ENCODE measurements at places on chromosomes 5 and 9. TPM values are rescaled to one million over a fixed set of nuclear protein-coding genes. Genes with fewer than 3 reads are reported as not detected.

GRCh38 chr5:133627180-133627579, 14.8 kb upstream of the FSTL4 start:
- DNase-seq: no peak

DNA sequence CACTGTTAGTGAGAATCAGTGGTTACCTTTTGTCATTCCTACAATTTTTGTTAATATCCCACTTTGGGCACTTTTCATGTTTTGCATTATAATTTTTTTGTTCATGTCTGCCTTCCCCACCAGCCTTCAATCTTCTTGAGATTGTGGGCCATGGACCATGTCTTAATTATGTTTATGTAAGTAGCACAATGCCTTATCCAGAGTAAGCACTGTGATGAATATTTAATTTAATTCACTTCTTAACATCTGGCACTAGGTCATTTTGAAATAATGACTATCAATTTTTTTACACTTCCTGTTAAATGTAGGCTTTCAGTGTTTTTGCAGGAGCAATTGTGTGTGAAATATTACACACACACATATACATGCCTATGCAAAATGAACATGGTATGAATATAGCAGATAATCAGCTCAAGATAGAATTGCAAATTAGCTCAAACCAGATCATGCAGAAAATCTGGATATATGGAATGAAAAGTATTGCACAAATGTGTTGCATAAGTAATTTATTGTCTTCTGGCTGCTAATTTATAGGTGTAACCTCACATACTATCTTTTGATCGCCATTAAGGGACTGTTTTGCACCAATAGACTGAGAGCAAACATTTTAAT, 5.3 kb upstream of the SHOC1 start:
- DNase-seq: no peak

DNA sequence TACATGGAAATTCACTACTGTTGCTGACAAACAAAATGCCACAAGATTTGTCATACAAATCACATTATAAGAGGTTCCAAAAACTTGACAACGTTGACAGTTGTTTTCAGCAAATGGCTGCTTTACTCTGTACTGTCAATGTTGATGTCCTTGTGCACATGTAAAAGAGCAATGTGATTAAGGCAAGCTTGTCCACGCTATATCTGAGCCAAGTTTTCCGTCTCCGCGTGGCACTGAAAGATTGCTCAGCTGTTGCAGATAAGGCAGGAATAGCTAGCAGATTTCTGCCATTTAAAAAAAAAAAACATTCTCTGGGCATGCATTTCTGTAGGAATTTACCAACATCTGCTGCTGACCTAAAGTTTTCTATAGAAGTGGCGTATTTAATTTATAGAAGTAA, 46.4 kb upstream of the MEF2C start:
- DNase-seq: no peak

- DNase-seq: no peak
These were observed 9.6 kb upstream of the FSD1L start for GRCh38 chr9:105438141-105438806.

DNA sequence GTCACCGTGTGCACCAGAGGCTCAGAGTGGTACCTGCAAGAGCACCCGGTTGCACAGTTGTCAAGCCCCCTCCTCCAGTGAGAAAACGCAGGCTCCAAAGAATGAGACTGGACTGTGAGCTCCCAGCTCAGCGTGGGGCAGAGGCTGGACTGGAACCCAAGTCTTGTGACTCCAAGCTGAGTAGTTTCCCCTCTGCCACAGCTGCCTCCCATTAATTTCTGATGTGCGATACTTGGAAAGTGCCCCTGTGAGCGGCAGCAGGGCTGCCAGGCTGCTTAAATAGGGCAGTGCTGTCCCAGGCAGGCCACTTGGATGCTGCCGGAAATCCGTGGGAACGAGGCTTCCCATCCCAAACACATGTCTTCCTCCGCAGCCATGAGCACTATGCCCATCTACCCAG, 62.2 kb upstream of the ANGPTL2 start:
- DNase-seq: no peak

- no peak for DNase-seq
These were observed 186.7 kb downstream of the DRD1 start for GRCh38 chr5:175257128-175257846.

GRCh38 chr5:93395010-93395409, 186.0 kb downstream of the NR2F1-AS1 start:
- DNase-seq: no peak

- peak; percentile 59 for DNase-seq
These were observed 30.6 kb upstream of the IL6ST start for GRCh38 chr5:56025151-56025885.

DNA sequence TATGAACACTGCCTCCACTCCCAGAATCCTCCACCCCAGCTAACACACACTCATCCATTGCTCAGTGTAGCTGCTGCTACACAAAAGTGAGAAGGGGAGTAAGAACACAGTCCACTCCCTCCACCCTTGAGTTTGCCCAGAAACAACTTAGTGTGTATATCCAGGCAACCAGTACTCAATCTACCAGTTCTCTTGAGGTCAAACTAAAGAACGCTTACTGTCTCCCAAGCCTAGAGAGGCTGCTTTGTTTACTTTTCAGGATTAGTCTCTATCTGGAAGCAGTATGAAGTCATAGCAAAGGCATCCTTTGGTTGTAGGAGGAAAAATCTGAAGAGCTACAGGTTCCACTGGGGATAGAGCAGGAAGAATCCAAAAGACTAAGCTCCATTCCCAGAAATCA, 296.3 kb downstream of the KCNN2 start:
- DNase-seq: no peak

- peak; percentile 45 for DNase-seq
These were observed 848.5 kb upstream of the WWC1 start for GRCh38 chr5:167442922-167443321.

Gene CCDC112
- total RNA-seq: 0.58 TPM

Gene ALAD
- total RNA-seq: 152 TPM

Gene WDR38
- not detected for total RNA-seq

Gene FAM81B
- not detected for total RNA-seq

All from left lobe of liver (tissue), 2 donors.